ENCODE measurements at places on chromosomes 2 and 18.

- no peak for DNase-seq
Measured at GRCh38 chr18:58264840-58265239, 220.8 kb downstream of the NEDD4L start.

- DNase-seq, result no peak
Measured at GRCh38 chr2:26579723-26580040, 61.5 kb downstream of the CIB4 start.

DNA sequence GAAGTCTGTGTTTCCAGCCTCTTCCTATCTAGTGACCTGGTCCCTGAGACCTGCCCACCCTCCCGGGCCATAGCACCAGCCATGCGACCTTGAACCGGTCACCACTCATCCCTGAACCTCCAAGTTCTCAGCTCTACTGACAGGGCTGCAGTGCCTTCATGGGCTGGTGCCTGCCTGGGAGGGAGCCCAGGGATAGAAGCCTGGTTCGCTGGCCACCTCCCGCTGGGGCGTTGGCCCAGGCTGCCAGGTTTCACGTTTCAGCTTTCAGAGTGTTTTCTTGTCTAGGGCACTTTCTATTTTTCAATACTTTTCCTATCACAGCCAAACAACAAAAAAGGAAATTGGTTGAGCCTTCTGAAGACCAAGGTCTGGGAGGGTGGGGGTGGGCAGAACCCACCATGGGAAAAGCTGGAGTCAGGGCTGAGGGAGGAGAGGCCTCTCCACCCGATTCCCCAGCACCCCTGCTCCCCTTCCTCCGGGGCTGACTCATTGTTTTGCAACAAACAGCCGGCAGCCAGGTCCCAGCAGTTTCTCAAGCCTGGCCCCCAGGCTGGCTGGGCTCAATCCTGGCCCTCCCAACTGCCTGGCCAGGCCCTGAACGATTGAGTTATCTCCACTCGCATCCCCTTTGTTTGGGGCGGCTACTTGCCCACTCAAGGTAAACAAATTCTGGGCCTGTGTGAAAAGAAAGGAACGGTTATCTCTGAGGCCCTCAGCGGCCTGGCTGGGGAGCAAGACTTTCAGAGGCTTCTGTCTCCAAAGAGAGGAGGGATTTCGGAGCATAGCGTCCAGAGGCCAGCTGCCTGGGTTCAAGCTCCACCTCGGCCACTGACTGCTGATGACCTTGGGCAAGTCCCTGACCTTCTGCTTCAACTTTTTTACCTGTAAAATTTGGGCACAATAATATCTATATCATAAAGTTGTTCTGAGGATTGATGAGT lies 47.5 kb downstream of the ZFP36L2 start:
- no peak for DNase-seq

- DNase-seq, result no peak
Measured at GRCh38 chr2:25257032-25257552, 84.6 kb downstream of the DNMT3A start.

DNA sequence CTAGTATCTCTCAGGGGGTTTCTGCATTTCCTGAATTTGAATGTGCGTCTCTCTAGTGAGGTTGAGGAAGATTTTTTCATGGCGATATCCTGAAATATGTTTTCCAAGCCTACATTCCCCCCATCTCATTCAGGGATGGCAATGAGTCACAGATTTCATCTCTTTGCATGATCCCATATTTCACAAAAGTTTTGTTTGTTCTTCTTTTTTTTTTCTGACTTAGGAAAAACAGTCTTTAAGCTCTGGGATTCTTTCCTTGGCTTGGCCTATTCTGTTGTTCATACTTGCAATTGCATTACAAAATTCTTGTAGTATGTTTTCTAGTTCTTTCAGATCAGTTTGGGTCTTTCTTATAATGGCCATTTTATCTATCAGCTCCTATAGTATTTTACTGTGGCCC lies 136.5 kb downstream of the DSEL start:
- DNase-seq, result no peak

DNA sequence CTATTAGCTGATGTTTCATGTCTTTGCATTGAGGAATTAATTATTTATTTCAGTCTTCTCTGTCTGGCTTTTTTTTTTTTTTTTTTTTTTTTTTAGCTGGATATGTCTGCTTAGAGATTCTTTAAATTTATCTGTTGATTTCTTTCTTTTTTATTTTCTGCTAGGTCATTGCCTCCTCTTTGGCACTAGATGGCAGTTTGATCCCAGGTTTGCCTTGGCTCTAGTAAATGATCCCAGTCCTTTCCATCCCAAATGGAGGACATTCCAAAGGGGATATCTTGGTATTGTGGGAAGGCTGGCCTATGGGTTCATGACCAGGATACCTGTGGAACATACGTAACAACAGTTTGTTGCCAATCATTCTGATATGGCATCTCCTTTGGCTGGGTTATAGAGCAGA lies 339.5 kb upstream of the GCFC2 start:
- DNase-seq, result no peak

GRCh38 chr2:4356541-4356940 lies 653.2 kb downstream of the DCDC2C start:
- no peak for DNase-seq

DNA sequence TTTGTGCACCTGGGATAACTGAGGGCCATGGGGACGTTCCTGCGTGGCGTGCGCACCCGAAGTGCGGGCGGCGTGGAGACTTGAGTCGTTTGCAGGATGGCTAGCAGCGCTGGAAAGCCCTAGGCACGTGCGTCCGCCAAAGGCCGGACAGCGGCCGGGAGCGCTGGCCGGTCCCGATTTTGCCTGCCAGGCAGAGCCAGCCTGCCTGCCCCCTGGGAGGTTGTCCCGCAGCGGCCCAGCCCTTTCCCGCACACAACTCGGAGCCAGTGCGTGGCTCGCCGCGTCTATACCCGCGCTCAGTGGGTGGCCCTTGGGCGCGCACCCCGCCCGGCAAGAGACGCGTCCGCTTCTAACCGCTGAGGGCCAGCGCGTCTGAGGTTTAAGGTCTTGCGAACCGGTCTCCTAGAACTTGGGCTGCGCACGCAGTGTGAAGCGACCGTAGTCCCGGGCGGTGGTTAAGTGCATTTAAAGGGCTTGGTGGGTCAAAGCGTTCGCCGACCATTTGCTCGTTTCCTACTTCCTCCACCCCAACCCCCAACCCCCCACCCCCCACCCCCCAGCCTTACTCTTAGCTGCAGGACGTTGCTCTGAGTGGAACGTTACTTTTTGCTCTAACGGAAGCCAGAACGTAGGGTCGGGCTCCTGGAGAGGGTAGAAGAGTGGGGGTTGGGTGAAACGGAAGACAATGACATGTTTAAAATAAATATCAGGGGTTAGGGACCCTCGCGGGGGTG lies 627 bp downstream of the CDCA7 start:
- peak; percentile 6 for DNase-seq

DNA sequence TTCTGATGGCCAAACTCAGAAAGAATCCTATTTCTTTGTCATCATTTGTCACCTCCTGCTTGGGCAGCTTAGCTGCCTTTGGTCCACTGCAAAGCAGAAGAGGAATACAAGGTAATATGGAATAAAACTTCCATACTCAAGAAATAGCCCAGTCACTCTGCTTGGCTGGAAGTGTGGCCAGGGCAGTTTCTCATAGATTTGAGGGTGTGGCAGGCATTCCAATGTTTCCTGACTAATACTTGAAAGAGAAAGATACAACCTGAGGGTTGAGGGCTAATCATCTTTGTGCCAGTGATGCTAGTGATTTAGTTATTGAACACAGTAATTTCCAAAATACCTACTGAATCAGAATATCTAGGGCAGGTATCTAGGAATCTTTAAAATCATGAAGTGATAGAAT lies 83.1 kb downstream of the FAM161A start:
- no peak for DNase-seq

GRCh38 chr18:46224181-46224775 lies 120.1 kb downstream of the HAUS1 start:
- DNase-seq, result no peak

- no peak for DNase-seq
Measured at GRCh38 chr2:226183550-226183949, 616.1 kb downstream of the IRS1 start.

DNA sequence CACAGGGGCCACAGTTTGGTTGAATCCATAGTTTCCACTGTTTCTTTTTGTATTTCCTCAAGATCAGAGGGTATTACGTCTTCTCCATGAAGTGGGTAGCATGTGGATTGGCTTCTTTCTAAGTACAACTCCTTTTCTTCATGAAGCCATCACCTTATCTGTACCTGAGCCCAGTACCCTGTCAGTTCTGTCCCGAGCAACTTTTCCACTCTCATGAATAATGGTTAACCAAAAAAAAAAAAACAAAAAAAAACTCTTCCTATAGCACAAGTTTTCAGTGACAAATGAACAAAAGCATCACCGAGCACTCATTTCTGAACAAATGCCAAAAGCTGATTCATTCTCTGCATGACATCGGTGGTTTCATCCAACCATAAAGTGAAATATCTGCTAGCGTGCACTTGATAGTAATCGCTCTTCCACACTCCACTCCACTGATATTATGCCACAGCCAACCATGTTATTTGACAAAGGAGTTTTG lies 53.0 kb upstream of the CCDC150 start:
- DNase-seq, result no peak

DNA sequence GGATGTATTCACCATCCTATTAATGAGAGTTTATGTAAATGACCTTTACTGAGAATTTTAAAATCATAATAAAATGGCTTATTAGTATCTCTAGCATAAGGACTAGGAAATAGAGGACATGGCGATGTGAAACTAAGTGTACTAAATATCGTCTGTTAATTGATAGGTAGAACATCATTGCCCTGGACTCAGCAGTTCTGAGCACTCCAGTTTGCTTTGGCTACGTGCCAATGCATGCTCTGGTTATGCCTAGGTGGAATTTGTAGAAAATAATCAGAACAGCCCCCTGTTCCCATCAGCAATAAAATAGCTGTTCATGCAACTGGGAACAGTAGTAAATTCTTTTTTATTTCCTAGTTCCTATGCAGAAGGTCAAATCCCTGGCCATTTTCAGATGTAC lies 247.8 kb downstream of the DOK6 start:
- no peak for DNase-seq

- DNase-seq, result no peak
Measured at GRCh38 chr2:189613077-189613636, 32.6 kb upstream of the SLC40A1 start.

DNA sequence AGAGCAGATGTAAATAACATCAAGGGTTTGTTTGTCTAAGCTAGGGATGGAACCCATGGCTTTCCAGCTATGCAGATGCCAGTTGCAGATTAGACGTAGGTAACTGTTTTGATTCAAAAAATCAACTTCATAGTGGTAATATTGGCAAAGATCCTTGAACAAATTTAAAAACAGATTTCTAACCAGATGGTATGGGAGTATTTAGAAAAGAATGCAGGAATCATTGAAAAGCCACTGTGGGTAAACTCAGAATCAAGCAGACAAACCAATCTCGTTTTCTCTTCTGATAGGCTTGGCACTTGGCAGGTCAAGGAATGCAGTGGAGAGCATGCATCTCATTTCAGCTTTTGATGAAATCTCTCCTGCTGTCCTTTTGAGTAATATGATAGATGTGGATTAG lies 377.5 kb downstream of the CLIP4 start:
- no peak for DNase-seq

GRCh38 chr2:100260712-100261620 lies 61.3 kb downstream of the LONRF2 start:
- DNase-seq, result no peak

- no peak for DNase-seq
Measured at GRCh38 chr2:122516775-122517174, 761.3 kb downstream of the TSN start.

DNA sequence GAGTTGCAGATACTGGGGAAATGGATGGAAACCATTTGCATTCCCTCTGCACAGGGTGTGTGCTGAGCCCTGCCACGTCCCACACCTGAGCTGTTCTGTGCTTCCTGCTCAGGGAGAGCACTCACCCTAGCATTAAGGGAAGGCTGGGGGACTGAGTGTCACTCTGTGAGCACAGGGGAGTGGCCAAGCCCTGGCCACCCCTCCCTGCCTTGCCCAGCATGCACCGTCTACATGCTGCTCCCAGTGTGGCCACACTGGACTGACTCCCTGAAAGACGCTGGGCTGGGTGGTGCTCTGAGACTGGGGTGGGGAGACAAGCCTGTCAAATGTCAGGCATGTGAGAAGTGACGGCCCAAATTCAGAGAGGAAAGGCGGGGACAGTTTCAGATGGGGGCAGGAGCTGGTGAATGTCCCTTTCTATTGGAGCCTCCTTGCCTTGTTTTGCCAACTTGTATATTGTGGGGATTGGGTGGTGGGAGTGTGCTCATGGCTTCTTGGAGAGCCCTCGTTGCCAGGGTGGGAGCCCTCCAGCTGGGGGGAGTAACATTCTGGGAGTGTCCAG lies 298.4 kb upstream of the HS6ST1 start:
- no peak for DNase-seq

- DNase-seq, result no peak
Measured at GRCh38 chr2:223669453-223670225, 67.5 kb upstream of the SCG2 start.

DNA sequence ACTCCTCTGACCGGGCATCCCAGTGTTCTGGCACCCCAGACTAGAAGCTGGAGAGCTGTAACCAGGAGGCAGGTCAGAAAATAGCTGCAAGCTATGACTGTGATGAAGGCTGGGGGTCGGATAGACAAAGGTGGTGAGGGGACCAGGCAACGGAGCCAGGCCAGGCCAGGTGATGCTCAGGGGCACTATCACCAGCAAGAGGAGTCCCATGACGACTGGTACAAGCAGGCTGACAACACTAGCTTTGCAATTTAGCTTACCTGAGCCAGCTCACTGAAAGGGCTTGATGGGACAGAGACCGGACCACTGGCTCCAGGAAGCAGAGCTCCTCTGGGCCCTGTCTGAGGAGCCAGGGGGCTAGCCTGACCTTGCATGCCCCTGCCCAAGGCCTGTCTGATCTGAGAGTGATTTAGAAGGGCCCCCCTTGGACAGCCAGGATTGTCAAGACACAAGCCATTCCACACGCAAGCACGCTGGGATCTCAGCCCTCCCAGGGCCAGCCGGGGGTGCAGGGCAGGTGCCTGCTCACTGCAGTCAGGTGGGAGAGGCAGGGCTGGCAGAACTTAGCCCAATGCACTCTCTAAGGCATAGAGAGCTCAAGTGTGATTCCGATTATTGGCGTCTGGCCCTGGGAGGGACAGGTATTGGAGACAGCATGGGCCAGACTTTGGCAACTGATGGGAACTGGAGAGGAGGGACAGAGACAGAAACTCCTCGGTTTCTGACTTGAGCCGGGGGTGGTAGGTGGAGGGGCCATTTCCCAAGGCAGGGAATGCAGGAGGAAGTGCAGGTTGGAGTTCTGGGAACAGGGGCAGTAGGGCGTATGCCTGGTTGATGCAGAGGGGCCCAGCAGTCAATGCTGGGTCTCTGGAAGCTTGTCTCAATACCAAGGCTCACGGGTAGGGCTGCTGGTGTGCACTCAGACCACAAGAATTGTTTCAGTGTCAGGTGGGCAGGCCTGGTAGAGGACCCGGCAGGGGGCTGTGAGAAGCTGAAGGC lies 47.7 kb downstream of the MYO7B start:
- no peak for DNase-seq

DNA sequence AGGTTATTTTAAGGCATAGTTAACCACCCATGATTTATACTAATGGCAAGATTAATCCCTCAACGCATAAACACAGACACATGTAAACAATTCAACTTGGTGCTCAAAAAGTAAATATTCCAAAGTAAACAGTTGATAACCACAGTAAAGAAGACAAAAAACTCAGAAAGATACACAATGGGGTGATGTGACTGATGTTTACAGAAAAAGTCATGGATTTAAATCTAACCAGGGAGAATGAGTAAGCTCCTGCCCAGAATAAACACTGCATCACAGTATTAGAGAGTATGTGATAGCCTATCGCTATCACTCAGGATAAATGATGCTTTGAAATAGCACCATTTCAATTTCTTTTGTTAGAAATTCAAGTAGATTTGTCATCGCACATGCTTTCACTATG lies 49.3 kb downstream of the HIBCH start:
- no peak for DNase-seq
